Activated T-cell treated with anti-CD3 and anti-CD28 coated beads, Interleukin-2, amount 50 U/mL, for 48 hours (primary cell): ENCODE measurements at places on chromosomes 7 and 10.

- no peak for DNase-seq
These were observed 14.6 kb downstream of the ITGB1 start for GRCh38 chr10:32943395-32943794.

DNA sequence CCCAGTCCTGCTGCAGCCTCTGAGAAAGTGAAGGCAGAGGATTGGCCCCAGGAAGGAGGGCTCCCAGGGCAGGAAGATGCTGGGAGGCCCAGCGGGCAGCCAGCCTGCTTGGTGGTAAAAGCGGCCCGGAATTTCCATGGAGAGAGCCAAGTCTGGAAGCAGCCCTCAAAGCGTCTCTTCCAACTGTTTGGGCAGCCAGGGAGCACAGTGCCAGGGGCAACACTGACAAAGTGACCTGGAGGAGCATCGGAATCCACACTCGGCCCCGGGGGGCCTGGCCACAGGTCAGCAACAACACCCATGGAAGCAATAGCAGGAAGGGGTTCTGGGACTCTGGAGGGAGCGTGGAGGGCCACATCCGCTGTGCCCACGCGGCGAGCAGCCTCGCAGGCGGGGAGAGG lies 63.2 kb upstream of the FGFR2 start:
- DNase-seq = no peak

DNA sequence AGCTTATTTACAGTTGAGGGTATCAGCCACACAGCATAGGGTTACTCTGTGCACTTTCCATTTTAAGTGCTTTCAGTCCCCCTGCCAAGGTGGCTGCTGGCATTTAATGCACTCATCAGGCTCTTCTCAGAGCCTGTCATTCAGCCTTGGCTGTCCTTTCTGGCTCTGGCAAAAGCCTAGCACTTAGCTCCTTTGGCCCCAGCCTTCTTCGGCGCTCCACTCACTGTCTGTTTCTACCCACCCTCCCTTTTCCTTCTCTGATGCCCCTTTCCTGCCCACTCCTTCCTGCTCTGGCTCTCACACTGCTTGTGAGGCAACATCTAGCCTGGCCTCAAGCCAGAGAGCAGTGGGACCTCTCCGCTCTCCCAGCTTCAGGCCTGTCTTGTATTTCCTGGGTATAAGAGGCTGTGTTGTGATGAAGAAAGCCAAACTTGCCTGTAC lies 60.2 kb downstream of the WIPF3 start:
- no peak for DNase-seq

GRCh38 chr10:117094856-117095255 lies 43.2 kb downstream of the VAX1 start:
- DNase-seq = no peak

- DNase-seq = no peak
These were observed 35.1 kb downstream of the RTKN2 start for GRCh38 chr10:62233356-62234076.

DNA sequence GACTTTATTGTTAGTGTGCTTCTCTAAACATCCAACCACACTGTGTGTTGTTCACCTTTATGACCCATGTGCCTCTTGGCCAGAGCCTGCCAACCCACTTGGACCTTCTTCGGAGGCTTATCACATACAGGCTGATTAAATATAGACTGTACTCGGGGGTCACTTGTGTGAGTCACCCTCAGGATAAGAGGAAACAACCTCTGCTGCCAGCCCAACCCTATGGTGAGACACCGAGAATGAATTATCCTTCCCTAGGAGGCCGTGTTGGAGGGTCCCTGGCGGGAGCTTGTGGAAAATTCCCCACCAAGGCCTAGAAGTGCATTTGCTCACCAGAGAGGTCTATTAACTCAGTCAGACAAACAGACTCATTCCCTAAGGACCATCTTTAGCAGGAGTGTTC lies 63.0 kb downstream of the FAS start:
- DNase-seq = no peak

DNA sequence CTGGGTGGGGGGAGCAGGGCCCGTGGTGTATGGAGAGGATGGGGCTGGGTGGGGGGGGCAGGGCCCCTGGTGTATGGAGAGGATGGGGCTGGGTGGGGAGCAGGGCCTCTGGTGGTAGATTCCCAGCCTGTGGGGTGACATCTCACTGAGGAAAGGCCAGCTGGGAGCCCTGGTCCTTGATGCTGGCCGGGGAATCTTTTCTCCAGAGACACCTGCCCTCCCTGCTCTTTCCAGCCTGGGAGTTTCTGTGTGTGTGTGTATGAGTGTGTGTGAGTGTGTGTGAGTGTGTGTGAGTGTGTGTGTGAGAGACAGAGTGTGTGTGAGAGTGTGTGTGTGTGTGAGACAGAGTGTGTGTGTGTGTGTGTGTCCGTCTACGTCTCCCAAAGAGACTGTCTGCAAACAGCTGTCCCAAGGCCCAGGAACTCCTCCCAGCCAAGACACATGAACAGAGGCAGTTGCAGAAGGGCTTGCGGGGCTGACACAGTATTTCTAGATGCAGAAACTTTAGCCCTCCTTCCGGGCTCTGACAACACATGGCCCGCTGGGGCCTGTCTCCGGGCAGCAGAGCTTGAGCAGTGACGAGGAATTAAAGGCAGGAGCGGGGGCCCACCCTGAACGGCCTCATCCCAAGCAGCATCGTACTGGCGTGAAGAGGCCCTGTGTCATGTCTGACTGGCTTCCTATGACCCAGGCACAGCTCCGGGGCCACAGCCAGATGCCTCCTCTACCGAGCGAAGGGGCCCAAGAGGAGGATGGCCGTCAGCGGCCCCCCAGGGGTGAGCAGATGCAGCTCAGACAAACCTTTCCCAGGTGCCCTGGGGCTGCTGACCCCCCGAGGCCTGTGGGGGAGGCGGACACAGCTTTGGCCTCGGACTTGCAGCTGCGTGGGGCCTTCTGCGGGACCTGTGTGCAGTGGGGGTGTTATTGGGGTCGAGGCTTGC lies 24.3 kb downstream of the FAM20C start:
- DNase-seq = no peak

DNA sequence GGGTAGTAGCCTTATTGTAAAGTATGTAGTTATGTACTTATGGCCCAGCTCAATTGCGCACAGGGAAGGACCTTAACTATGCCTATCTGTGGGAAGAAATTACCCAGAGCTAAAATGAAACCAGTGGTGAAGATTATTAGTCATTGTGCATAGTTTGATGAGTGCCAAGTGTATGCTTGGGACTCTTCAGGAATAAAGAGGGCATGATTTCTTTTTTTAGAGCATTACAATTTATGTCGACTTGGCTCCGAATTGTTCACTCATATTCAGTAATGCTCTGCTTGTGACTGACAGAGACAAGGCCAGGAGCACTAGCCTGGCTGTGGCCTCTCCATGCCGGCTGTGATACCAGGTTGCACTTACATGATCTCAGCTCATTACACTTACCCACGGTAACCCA lies 269.5 kb downstream of the TRIL start:
- no peak for DNase-seq

DNA sequence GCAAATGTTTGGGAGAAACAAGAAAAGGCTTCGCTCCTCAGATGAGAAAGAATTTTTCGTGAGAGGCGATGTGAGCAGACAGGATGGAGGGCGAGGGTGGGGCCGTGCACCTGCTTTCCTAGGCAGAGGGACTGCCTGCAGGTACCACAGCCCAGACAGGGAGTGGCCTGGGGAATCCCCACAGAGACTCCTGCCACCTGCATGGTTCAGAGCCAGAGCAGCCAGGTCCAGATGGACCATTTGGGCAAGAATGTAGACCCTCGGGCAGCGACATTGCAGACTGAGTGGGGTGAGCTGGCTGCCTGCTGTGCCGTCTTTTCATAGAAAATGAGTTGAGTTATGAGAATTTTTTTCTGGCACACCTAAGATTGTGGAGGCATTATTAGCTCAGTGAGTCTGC lies 216.8 kb downstream of the SNX10 start:
- DNase-seq = no peak

GRCh38 chr10:18400906-18401245 lies 250.5 kb downstream of the NSUN6 start:
- no peak for DNase-seq

DNA sequence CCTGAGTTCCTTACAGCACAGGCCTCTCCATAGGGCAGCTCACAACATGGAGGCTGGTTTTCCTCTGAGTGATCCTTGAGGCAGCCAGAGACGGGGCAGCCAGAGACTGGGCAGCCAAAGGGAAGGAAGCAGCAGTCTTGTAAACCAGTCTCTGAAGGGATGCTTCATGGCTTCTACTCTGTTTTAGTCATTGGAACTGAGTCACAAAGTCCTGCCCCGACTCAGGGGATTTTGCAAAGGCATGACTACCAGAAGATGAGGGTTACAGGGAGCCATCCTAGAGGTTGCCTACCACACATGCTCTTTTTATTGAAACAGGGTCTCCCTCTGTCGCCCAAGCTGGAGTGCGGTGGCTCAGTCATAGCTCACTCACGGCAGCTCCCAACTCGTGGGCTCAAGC lies 44.4 kb upstream of the COMMD3 start:
- DNase-seq = peak; percentile 36

DNA sequence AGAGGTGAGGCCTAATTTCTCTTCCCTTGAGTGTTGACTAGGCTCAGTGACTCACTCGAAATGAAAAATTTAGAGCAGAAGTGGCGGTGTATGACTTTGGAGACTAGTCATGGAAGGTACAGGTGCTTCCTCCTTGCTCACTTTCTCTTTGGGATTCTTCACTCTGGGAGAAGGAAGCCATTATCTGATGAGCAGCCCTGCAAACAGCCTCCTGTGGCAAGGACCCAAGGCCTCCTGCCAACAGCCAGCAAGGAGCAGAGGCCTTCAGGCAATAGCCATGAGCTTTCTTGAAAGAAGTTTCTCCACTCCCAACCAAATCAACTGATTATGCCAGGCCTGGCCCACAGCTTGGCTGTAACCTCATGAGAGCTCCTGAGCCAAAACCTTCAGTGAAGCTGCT lies 369.6 kb upstream of the VWC2 start:
- DNase-seq = no peak

- DNase-seq = no peak
These were observed 739.5 kb downstream of the SORCS1 start for GRCh38 chr10:106424981-106425380.

GRCh38 chr10:77201135-77202106 lies 436.2 kb downstream of the KCNMA1 start:
- no peak for DNase-seq

DNA sequence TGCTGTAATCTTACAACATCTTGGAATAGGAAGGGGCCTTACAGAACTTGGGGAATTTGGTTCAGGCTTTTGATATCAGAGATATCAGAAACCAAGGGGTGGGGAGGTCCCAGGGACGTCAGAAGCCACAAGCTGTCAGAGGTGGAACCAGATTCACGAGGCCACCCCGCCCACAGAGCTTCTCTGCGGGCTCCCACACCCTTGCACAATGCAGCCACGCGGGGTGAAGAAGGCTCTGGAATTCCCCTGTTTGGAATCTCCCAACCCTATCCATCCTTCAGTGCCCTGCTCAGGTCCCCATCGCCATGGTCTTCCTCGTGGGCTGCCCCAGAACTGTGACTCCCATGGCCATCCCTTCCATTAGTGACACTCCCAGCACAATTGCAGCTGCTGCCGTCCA lies 247.1 kb upstream of the SHH start:
- DNase-seq = no peak

- DNase-seq = no peak
These were observed 162.2 kb downstream of the ELMO1 start for GRCh38 chr7:37286454-37286832.

DNA sequence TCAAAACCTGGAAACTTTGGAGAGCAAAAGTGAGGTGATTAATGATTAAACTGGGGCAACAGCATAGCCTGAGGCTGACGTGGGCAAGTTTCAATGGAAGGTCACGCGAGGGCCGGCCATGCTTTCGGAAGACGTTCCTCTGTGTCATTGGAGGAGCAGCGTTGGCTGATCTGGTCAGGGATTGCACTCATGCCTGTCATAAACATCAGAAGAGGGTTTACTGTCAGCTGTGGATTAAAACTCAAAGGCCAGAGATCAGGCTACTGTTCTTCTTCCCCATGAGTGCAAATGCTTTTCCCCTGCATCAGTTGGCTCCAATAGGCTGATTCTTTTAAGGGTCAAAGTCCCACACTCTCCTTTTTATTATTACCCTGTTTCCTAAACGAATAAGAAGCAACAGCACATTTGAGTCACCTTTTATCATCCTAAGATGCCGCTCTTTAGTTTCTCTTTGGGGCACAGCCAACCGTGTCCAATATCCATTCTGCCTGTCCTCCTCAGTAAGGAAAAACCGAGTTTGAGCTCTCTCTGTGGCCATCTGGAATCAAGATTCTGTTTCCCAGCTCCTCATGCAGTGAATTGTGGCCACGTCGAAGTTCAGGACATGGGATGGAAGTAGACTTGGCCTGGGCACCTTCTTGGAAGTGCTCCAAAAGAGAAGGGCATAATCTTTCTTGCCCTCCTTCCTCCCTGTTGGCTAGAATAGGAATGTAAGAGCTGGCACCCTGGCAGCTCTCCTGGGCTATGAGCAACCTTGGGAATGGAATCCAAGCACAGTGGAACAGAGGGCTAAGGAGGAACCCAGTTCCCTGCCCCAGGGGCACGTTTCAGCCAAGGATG lies 62.5 kb upstream of the INSIG1 start:
- DNase-seq = no peak
